Activated T-helper 9 cell treated with anti-CD3 and anti-CD28 coated beads, Interleukin-2, amount 50 U/mL, for 16 hours (primary cell): ENCODE measurements at places on chromosomes 6 and 20.

DNA sequence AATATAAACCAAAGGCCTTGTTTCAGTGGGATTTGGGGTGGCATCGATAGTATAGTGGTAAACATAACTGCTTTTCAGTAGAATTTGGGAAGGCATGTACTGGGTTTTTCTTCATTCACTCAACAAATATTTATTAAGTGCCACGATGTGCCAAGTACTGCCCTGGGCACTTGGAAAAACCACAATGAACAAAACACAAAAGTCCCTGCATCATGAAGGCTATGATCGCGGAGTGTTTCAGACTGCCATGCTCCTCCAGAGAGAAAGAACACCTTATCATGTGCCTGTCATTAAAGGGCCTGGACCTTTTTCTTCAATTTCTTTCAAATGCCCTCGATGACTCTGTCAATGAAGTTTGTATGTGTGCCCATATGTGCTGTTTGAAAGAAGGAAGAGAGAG is 59.2 kb upstream of the CEP85L start:
- no peak for DNase-seq

GRCh38 chr20:50381771-50382593 is 128.2 kb upstream of the PTPN1 start:
- no peak for DNase-seq

DNA sequence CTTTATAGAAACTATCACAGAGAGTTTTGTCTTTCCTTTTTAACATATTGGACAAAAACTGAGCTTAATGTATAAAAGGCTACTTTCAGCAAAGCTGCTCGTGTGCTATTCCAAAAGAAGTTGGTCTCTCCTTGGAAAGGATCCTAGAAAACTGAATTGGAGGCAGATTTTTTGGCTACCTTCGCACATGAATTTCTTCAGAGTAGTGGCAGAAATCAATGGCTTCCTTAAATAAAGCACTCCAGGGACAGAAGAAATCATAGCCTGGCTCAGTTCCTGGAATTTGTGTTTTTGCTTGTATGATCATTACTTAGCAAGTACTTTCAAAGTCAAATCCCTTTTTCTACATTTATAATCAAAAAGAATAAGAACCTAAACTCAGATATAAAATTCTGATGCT is 780.3 kb downstream of the PHF3 start:
- DNase-seq, result no peak

- DNase-seq, result no peak
These were observed 6.5 kb downstream of the DDR1 start for GRCh38 chr6:30890646-30891449.

DNA sequence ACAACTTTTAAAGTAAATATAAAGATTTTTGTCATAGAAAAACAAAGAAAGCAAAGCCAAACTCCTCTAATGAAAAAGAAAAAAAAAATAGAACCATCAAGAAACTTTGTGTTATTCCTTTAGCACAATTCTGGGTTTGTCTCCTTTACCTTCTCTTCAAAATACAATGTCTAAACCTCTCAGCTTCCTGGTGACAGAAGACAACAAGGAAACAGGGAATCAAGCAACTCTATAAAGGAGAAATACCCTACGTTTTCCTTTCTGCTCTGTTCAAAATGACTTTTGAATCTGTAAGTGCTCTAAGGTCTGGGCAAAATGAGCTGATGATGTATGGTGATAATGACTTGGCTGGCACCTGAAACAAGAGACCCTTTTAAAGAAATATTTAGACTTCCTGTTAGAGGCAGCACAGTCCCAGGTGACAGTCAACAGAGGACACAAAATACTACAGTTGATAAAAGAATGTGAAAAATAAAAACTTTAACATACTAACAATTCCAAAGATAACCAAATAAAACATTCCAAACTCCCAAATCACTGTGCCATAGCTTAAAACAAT is 101.4 kb downstream of the PRDM1 start:
- DNase-seq, result no peak

DNA sequence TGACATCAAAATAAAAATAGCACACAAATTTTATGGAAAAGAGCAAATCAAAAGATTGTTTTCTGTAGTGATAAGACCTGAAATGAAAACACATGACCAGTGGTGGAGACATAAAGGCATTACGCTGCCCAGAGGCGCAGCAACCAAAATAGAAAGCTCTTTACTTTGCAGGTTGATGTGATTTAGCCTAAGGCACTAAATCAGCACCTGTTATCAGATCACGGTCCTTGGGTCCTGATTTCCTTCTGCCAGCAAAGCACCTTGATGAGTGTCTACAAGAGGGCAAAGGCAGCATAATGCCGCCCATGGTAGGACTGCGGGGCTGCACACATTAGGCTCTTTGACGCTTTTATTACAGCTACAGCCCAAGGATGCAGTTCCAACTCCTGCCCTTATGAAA is 19.3 kb upstream of the RAMACL start:
- DNase-seq, result no peak

- DNase-seq, result no peak
These were observed 3.6 kb upstream of the PLCB1 start for GRCh38 chr20:8128291-8129060.

DNA sequence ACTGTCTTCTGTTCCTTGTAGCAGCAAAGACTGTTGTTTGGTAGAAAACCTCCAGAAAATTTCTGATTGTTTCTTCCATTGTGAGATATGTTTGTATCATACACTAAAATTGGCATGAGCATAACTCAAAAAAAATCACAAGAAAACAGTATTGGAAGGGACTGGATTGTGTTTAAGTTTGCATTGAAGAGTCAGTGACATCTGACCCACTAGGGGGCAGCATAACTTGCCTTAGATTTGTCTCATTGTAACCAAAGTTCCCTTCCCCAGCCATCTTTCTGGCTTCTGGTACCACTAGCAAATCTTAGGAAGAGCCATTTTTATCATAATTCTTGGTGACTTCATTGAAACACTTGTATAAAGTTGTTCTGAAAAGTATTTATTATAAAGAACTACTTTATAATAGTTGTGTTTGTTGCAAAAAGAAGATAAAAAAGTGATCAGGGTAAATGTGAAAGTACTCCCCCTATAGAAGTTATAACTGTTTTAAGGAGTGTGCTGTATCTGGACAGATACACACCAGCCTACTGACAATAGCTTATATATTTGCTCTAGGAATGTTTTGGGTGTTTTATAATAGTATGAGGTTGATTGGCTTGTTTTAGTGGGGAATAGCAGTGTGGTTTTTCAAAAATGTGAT is 7.7 kb downstream of the CSTF1 start:
- DNase-seq, result peak; percentile 37

DNA sequence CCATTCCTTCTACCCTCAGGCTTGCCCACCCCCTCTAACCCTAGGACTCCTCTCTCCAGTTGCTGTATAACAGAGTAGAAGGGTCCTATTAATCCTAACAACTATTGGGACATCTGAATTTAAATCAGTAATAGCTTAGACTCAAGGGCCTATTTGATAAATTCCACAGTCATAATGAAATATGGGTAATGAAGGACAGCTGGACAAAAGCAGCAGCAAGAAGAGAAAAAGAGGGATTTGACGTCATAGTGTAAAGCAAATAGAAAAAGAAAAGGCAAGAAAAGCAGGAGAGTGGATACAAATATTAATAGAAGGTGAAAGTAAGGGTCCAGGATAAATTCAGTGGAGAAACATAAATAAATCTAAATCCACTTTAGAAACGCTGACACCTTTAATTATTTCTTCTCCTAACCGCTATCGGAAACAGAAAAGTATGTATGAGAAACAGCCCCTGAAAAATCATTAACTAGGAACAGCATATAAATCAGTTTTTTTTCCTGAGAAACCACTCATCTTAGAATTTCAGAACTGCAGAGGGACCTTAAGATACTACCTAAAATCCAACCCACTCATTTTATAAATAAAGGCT is 12.8 kb downstream of the FKBP5 start:
- DNase-seq, result no peak

DNA sequence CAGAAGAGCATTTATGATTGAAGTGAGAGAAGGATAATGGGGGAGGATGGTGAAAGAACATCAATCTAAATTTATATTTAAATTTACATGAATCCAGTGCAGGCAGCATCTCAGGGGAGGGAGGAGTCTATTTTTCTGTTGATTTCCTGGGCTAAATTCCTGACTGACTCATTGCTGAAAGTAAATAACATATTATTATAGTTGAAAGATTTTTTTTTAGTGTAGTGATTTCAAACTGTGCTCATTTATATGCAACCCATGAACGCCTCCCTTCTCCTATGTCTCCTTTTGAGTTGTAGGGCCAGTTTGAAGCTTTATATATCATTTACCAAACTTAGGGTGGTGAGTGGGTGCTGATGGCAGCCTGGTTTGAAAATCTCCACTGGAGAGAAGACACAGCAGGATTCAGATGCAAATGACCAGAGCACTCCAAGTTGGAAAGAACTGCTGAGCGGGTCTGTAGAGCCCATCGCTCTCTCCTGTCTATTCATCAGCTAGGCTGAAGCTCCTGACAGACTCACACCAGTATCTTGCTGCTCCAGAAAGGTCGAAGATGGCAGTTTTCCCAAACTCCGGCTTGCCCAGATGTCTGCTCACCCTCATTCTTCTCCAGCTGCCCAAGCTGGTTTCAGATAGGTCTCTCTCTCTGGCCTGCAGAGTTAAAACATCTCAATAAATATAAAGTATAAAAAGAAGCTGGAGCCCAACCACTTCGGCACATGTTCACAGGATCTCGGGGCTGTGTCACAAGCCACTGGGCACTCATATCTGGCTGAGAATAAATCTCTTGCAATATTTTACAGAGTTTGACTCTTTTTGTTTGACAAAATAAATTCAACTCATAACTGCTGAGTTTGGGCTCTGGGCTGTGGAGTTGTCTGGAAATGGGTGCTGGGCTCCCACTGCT is 18.3 kb downstream of the BTN2A1 start:
- no peak for DNase-seq

- no peak for DNase-seq
These were observed 4.0 kb downstream of the DLL1 start for GRCh38 chr6:170286934-170287265.

DNA sequence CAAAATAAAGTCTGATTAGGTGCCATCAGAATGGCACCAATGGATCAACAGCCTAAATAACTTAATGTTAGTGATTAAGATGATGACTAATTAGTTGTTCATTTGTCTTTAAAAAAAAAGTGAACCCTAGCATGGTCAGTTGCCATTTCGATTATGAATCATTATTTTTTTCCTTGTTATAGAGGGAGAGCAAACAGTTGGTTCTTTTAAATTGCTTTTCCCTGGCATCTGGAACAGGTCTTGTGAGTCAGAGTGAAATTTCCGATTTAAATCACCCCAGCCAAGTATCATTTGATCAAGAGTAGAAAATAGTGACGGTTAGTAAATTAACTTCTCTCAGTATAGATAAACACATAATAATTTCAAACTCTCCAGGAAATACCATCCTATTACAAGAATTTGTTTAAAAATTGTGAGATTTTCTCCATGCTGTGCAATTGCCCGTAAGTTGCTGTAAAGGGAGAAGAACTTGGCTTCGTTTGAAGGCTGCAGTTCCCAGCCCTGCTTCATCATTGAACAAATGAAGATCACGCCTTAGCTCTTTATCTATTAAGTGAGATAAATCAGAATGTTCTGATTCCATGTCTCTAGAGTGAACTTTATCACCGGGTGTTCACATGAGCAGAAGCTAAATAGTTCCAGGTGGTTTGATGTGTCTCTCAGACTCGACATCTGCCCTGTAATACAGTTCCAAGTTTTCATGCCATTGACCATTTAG is 741.3 kb downstream of the DOK5 start:
- no peak for DNase-seq

GRCh38 chr6:36830577-36830976 is 8.7 kb downstream of the CPNE5 start:
- DNase-seq, result no peak

GRCh38 chr6:169222126-169222525 is 31.5 kb downstream of the THBS2 start:
- no peak for DNase-seq

DNA sequence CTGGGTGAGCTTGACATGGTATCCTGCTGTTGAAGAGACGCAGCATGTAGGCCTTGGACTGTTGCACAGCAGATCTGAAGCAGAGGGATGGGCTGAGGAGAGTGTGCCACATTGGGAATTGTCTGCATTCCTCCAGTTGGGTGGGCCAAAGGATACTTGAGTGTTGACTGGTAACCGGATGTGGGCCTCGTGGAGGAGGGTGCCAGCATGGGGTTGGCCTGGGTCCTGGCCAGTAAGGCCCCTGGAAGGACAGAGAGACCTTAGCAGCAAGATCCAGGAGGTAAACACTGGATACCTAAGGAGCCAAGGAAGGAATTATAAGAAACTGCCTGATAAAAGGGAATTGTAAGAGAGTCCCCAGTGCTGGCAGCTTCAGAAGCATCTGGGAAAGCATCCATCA is 76.9 kb downstream of the FIG4 start:
- DNase-seq, result no peak
